ENCODE measurements at places on chromosomes 7 and 10.

GRCh38 chr10:98430427-98430826, 15.4 kb upstream of the PYROXD2 start:
- no peak for DNase-seq

GRCh38 chr10:5666008-5666840, at the start of gene ASB13:
ASB13 (minus strand) TSS chr10:5666595; CDS start chr10:5666551, 44 bp downstream.
- DNase-seq: no peak

- no peak for DNase-seq
Observed at GRCh38 chr7:2820508-2820934, 23.6 kb downstream of the GNA12 start.

DNA sequence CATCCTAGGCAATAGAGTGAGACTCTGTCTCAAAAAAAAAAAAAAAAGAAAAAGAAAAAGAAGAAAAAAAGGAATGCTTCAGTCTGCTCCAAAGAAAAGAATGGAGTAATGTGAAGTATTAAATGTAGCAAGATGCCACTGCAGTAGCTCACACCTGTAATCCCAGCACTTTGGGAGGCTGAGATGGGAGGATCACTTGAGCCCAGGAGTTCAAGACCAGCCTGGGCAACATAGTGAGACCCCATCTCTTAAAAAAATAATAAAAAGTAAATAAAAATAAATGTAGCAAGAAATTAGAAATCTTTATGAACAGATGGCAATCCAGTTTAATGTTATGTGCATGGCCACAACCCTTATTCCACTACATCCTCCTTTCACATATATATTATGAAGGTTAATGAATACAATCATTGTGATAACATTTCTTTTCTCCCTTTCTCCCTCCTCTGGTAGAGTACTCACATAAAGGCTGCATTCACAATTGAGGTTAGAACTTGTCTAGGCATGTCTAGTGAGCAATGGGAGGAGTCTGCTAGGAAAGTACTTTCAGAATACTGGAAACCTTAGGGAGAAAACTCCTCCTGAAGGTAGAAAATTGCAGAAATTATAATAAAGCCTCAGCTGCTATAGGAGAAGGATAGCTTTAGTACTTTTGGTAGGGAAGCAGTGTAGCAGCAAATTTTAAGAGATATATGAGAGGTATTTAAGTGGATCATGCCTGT, 20.4 kb downstream of the KLLN start:
- no peak for DNase-seq
